Mammary epithelial cell (primary cell): ENCODE measurements at places on chromosomes 7 and 10. TPM values are rescaled to one million over a fixed set of nuclear protein-coding genes. Genes with fewer than 3 reads are reported as not detected.
A peak's percentile ranks its signal among the peaks of the same experiment; 100 is the strongest.

DNA sequence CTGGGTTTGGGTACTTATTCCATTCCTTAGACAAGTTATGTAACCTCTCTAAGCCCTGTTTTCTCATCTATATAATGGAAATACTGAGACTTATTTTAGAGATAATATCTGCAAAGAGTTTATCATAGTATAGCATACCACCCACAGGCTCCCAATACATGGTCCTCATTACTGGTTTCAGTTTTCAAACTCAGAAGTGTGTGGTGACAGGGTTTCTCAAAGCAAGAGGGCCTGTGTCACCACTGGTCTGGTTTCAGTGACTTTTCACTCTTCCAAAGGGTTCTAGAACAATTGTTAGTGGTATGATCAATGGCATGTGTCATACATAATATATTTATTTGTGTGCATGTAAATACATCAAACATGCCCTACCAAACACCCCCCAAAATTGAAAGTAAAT, 89.2 kb upstream of the BMPER start:
- no peak for DNase-seq

DNA sequence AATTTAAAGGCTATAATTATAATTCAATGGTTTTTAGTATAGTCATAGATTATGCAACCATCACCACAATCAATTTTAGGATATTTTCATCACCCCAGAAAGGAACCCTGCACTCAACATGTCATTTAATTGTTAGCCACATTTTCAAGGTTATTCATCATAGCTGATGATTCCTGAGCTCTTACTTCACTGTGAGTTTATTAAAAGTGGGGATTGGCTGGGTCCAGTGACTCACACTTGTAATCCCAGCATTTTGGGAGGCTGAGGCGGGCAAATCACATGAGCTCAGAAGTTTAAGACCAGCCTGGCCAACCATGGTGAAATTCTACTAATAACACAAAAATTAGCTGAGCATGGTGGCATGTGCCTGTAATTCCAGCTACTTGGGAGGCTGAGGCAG, 787 bp downstream of the CCL26 start:
- peak; percentile 28 for DNase-seq

DNA sequence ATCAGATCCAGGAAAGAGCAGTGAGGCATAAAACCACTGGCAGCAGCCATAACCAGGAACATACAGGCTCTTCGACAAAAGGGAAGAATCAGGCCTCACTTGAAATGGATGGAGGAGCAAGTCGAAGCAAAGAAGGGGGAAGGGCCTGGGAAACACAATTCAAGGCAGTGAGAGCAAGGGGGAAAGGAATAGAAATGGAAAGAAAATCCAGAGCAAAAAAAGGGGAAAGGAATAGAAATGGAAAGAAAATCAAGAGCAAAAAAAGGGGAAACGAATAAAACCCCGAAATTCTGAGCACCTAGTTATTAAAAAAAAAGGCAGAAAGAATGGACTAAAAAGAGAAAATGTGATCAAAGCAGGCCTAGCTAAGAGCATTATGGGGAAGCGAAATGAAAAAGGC, 24.1 kb upstream of the PRKAR2B start:
- DNase-seq = no peak

- no peak for DNase-seq
Measured at GRCh38 chr7:17678896-17679295, 261.4 kb downstream of the SNX13 start.

Gene LYZL1
- total RNA-seq = not detected

DNA sequence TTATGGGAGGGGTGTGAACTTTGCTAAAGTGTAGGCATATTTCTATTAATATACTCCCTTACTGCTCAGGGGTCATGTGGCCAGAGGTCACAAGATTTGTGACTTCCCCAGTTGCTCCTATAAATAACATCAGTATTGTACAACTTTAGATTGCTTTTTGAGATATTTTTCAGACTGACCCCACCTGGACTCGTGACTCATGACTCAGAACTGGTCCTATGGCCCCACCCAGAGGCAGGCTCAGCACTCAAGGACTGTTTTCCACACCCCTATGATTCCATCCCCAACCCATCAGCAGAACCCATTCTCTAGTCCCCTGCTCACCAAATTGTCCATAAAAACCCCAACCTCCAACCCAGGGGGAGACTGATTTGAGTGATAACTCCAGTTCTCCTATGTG, 2.7 kb upstream of the CUL2 start:
- DNase-seq = no peak

GRCh38 chr7:87474533-87475358, 734 bp downstream of the ABCB4 start:
- no peak for DNase-seq

Gene VSIR
- total RNA-seq = 77.8 TPM

DNA sequence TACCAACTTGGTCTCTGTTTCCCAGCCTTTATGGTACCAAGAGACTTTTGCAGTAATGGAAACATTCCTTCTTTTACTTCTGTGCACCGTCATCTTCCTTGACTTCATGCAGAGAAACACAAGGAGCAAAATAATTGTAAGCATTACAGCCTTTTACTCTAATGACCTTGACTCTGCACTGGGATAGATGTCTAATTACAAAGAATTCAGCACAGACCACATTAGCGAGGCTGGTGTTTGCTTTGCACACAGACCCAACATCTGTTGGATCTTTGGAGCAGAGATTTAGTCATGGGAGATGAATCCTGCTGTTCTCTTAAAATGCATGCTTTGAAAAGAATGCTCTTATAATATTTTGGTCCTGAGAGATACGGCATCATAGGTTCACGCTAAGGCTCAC, 261.6 kb downstream of the TWIST1 start:
- no peak for DNase-seq

Gene RELN
- 0.02 and 0.03 TPM in 2 replicates for total RNA-seq

Gene RNF148
- 0.50 TPM for total RNA-seq

DNA sequence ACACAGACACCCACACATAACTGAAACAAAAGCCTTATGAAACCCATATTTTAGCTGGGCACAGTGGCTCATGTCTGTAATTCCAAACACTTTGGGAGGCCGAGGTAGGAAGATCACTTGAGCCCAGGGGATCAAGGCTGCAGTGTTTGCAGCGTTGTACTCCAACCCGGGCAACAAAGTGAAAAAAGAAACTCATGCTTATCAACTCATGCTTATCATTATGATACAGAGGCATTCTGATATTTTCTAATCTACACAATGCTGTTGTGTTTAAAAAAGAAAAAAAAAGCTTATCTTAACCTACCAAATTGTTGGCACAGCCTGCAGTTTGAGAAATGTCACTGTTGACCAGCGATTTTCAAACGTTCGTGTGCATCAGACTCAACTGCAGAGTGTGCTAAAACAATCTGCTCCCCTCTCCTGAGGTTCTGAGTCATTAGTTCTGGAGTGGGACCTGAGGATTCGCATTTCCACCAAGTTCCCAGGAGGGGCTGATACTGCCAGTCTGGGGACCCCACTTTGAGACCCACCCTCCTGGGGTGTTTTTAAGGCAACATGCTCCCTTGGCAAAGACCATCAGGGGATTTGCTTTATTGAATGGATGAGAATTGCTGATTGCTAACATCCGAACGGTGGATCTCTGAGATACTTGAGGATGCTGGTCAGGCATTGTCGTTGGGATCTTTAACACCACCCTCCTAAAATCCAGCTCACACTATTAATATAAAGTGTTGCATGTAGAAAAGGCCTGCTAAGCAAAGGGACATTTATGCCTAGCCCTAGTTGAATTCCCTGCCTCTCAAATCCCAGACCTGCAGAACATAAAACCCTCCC, 16.2 kb downstream of the CHST3 start:
- no peak for DNase-seq

- DNase-seq = no peak
Measured at GRCh38 chr10:75303045-75303777, 67.5 kb upstream of the COMTD1 start.

DNA sequence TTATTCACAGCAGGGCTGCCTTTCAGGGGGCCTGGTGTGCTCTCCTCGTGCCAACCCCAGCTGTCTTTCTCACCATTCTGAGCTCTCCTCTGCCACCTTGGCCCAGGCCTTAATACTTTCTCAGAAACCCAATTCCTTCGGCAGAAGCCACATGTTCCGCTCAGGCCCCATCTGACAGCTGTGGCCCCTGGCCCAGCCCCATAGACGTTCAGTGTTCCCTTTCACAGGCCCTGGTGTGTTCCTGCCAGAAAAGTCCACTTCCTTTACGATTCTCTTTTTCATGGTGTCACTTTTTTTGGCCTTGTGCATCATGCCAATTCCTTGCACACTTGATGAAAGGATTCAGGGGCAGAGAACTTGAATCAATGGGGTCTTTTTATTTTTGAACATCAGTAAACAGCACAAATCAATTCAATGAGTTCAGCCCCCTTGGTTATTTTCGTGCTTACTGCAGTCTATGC, 15.9 kb upstream of the GPNMB start:
- no peak for DNase-seq

DNA sequence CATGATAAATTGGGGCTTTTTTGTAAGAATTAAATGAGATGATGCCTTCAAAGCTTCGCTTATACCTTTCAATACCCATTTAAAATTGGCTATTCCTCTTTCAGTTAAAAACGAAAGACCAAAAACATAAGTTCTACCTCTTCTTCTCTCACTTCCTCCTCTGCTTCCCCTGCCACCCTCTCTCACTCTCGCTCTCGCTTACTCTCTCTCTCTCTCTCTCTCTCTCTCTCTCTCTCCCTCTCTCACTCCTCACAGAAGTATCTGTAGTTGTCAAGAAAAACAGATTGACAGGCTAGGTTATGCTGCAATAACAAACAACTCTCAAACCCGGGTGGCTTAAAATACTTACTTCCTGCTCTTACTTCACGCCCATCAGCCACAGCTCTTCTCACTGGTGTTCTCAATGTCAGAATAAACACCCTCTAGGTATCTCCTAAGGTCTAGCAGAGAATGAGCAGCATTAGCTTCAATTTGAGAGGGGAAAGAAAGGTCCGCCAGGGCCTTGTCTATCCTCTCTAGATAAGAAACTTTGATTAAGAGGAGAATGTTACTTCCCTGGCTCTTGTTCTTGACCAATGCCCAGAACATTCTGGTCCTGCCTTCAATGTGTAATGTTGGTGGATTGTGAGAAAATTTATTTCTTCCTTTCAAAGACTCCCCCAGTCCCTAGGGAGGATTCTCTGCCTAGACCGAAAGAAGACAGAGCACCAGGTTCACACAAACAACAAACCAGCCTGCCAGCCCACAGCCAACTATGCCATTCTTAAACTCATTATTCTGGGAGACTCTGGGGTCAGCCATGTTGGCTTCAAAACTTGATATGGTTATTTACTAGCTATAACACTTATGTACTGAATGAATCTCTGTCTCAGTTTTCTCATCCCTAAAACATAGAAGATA, 1028.7 kb downstream of the XPNPEP1 start:
- DNase-seq = no peak

Gene EIF4EBP2
- total RNA-seq = 22.2 and 34.7 TPM in 2 replicates

DNA sequence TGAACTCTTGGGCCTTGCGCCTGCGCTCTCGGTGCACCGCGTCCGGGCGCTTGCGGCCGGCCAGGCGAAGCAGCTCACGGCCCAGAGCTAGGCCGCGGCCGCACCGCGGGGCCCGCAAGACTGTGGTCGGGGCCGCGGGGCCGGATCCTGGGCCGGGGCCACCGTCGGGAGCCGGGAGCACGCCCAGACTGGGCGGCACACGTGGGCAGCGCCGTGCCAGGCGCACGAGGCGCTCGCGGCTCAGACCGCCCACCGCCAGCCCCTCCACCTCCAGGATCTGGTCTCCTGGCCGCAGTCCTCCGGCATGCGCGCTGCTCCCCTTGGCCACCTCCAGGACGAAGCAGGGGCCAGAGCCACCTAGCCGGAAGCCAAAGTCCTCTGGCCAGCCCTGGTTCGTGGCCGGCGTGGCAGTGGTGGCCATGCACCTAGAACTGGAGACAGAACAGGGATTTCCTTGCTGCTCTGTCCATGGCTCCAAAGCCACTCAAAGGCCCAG, at the start of gene GRID2IP:
Gene GRID2IP (minus strand): TSS at position 446 of the 496 bp plus-strand sequence. CDS start 25 bp downstream, at position 421.
- no peak for DNase-seq

GRCh38 chr7:98681511-98681910, 64.4 kb downstream of the NPTX2 start:
- no peak for DNase-seq

GRCh38 chr10:124047427-124048152, 45.8 kb downstream of the CHST15 start:
- no peak for DNase-seq

GRCh38 chr10:13872411-13872810, 285.6 kb downstream of the PRPF18 start:
- no peak for DNase-seq

DNA sequence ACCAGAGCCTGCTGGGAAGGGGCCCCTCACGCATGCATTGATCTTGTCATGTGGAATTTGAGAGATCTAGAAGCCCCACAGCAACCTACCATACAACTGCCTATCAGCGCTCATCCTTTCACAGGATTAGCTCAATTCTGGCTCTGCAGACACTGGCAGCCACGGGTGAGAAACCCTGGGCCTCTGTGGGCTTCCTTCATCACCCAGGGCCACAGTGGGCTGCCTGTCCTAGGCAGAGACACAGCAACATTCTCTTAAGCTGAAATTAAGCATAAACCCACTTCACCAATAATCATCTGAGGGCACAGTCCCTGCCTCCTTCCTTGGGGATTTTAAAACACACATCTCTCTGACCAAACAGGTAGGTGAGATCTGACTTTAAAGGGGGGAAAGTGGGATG, 3.3 kb upstream of the PRSS2 start:
- DNase-seq = no peak

Gene GNG11
- 0.27 and 0.38 TPM in 2 replicates for total RNA-seq

DNA sequence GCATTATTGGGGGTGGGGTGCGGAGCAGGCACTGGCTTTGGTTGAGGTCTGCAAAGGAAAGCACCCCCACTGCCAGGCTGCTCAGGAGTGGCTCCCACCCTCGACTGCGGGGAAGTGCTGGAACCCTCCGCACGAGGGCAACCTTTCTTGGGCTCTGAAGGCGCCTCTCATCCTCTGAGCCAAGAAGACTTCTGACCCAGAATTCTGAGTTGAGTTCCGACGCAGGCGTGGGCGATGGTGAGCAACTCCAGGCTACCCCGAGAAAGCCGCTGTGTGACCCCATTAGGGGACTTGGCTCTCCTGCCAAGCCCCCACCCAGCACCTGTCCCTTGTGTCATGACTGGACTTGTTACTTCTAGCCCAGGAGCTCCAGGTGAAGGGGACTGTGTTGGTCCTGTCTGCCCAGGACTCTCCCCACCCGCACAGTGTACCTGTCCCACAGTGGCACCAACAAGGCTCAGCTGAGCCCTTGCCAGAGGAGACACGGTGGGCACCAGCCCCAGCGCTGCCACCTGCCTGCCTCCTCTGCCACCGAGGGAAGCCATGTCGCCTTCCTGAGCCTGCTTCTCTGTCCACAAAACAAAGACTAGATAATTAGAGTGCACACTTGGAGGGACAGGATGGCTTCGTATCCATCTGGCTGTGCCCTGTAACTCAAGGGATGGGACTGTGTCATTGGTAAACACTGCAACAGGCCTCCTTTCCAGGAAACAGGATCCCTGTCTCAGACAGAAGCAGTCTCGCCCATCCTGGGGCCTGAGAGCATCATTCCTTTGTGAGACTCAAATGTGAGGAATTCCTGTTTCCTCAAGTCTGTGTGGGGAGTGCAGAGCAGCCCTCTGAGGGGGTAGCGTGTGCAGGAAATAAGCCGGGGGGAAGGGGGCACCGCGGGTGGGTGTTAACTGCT, 128.8 kb downstream of the LHPP start:
- peak; percentile 15 for DNase-seq
